ENCODE measurements at places on chromosomes 11 and 22. TPM values are rescaled to one million over a fixed set of nuclear protein-coding genes. Genes with fewer than 3 reads are reported as not detected.

DNA sequence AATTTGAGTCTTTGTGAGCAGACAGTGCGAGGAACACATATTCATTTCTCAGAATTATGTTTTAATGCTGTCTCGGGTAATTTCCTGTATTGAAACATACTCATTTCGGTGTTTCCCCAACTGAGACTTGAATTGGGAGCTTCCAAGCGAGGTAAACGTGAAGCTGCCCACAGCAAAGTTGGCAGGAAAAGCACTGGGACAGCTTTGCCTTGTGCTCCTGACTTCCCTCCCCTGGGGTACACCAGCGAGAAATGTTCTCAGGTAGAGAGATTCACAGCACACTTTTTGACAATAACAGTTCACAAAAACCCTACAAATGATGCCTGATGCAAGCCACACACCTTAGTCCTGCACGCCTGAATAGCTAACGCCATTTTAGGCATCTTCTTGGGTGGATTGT is 3.1 kb downstream of the HTR3B start:
- no peak overlapping the region for H3K27ac ChIP-seq
- H3K36me3 ChIP-seq = no peaks in the 10 kb centered on the region
- no peak for DNase-seq

GRCh38 chr11:12242966-12243365 is 132.6 kb downstream of the MICAL2 start:
- no peak for DNase-seq
- H3K36me3 ChIP-seq = peaks cover 19% of the 10 kb centered on the region
- H3K4me1 ChIP-seq = peaks cover 36% of the 10 kb centered on the region
- H3K27ac ChIP-seq = peak overlapping the region; percentile 82

DNA sequence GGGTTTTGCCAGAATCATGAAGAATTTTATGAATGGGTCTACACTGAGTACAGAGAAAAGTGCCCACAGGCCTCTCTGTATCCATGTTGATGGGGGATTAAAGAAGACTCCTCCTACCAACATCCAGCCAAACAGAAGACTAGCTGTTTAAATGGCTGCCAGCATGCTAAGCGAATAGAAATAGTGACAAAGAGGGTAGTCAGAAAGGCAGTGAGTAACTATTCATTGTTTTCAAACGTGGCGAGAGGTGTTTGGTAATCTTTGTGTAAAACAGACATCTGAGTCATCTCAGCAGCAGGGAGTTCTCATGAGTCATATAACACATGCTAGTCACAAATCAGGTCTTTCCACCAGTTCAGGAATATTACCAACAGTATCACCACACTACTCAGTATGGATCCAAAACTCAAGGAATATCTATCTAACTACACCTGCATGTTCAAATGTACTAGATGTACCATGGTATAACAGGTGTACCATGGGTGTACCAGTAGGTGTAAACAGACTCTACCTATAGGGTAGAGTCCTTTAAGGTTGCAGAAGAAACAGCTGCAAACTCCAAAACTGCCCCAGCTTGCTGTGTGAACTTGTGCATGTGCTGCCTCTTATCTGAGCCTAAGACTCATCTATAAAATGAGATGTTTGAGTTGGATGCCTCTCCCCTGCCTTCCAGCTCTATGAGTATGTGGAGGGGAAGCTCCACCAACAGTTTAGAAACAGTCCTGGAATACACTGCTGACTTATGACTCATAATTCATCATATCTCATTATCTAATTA is 82.0 kb downstream of the SLC1A2 start:
- peaks cover 14% of the 10 kb centered on the region for H3K4me1 ChIP-seq
- no peak overlapping the region for H3K4me3 ChIP-seq
- no peak for DNase-seq

- peaks cover 10% of the 10 kb centered on the region for H3K36me3 ChIP-seq
- H3K4me3 ChIP-seq = no peak overlapping the region
- no peak overlapping the region for H3K27ac ChIP-seq
- no peaks in the 10 kb centered on the region for H3K27me3 ChIP-seq
Observed at GRCh38 chr22:45421349-45422055, 8.0 kb downstream of the RIBC2 start.

DNA sequence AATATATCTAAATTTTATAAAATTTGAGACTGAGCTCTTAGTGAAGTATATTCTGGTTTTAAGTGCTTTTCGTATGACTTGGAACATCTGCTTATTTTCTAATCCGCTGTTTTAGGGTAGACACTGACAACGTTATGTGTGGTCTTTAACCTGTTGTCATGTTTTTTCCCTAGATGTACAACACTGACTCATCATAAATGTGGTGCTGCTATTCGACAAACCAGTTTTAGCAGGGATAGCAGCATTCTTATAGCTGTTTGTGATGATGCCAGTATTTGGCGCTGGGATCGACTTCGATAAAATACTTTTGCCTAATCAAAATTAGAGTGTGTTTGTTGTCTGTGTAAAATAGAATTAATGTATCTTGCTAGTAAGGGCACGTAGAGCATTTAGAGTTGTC is 23.8 kb upstream of the HIKESHI start:
- no peak overlapping the region for H3K4me3 ChIP-seq
- H3K4me1 ChIP-seq = peaks cover 16% of the 10 kb centered on the region
- no peak for DNase-seq
- H3K27ac ChIP-seq = no peak overlapping the region

Gene MS4A6E
- total RNA-seq = not detected

DNA sequence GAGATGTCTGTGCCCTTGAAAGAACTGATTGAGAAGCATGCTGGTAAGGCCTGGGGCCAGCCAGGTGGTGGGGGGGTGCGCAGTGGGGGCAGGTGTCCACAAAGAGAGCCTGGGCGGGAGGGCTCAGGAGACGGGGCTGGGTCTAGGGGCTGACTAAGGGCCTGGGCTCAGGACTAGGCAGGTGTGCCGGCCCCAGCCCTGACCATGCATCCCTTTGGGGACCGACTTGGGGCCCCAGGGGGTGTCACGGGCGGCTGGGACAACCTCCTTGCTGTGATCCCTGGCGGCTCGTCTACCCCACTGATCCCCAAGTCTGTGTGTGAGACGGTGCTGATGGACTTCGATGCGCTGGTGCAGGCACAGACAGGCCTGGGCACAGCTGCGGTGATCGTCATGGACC is 4.4 kb downstream of the NDUFV1 start:
- DNase-seq = no peak
- H3K27ac ChIP-seq = no peak overlapping the region
- peaks cover 30% of the 10 kb centered on the region for H3K36me3 ChIP-seq
- H3K4me1 ChIP-seq = peaks cover 48% of the 10 kb centered on the region

Gene ZNF280A
- not detected for total RNA-seq

DNA sequence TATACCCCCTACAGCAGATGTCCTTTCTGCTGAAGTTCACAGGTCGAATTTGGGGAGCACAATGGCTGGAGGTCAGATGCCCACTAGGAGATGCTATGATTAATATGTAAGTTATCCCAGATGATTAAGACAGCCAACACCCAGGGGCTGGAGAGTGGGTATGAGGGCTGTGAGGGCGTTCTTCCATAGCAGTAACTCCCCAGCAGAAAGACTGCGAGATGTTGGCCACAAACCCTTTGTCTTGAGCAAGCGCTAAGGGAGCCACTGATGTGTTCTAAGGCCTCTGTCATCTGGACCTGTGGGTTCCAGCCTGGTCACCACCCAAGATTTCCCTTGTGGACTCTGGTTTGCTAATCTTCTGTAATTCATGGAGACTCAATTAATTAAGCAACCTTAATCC is 77.6 kb downstream of the BMAL1 start:
- H3K27me3 ChIP-seq = no peaks in the 10 kb centered on the region
- H3K36me3 ChIP-seq = peaks cover 16% of the 10 kb centered on the region
- no peak for DNase-seq
- no peak overlapping the region for H3K27ac ChIP-seq
- no peak overlapping the region for H3K4me3 ChIP-seq
- H3K4me1 ChIP-seq = peaks cover 9% of the 10 kb centered on the region

DNA sequence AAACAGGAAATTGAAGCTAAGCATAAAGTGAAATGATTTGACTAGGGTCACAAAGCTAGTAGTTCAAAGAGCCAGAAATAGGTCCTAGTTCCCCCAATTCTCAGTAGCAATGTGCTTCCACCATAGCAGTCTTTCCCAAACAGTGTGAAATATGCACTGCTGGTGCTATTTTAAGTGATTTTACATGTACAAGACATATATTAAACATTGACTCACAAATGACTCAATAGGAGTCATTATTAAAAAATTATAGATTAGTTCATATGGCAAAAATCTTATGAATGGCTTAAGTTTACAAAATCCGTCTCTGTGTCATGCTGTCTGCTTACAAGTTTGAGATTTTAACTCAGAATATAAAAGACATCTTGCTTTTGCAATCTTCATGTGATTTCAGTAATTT is 21.4 kb downstream of the KIF18A start:
- DNase-seq = no peak
- peaks cover 4% of the 10 kb centered on the region for H3K4me1 ChIP-seq
- H3K27me3 ChIP-seq = no peaks in the 10 kb centered on the region
- no peak overlapping the region for H3K4me3 ChIP-seq
- peaks cover 30% of the 10 kb centered on the region for H3K36me3 ChIP-seq
- H3K27ac ChIP-seq = no peak overlapping the region

DNA sequence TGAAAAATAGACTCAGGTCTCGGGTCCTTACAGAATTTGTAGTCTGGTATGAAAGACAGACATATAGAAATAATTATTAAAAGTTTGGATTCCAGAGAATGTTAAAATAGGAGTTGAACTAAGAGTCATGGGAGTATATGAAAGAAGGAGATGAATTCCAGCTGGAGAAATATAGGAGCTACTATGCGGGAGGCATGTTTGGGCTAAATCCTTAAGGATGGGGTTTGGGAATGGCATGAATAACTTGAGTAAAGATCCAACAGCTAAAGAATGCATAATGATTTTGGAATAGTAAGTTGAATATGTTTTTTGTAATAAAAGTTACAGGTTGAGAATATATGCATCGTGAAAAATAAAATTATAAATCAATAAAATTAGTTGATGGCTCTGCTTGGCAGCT is 129.4 kb upstream of the SLC5A12 start:
- H3K4me3 ChIP-seq = no peak overlapping the region
- H3K36me3 ChIP-seq = no peaks in the 10 kb centered on the region
- no peaks in the 10 kb centered on the region for H3K27me3 ChIP-seq
- H3K4me1 ChIP-seq = no peaks in the 10 kb centered on the region
- H3K27ac ChIP-seq = no peak overlapping the region
- DNase-seq = no peak

DNA sequence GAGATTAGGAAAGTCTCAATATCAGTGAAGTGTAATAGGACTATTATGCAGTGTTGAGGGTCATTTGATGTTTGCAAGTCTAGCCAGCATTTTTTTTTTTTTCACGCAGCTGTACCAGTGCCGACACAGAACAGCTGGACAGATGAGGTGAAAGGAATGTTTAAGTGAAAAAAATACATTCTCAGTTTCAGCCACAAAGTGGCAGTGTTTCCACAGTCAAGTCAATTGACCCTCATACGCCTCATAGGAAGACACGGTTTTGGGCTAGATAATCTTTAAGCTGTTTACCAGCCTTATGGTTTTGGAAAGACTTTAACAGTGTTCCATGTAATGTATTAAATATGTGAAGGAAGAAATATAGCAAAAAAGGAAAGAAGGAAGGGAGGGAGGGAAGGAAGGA is 349.9 kb upstream of the ANO3 start:
- no peaks in the 10 kb centered on the region for H3K36me3 ChIP-seq
- H3K27me3 ChIP-seq = no peaks in the 10 kb centered on the region
- H3K27ac ChIP-seq = no peak overlapping the region
- H3K4me3 ChIP-seq = no peak overlapping the region

Gene ANO3
- not detected for total RNA-seq

Gene SMIM35
- total RNA-seq = 0.27 TPM

GRCh38 chr22:17717708-17718107 is 56.6 kb downstream of the BID start:
- H3K4me3 ChIP-seq = no peak overlapping the region
- no peak for DNase-seq
- H3K27me3 ChIP-seq = no peaks in the 10 kb centered on the region
- peaks cover 1% of the 10 kb centered on the region for H3K4me1 ChIP-seq
- H3K36me3 ChIP-seq = no peaks in the 10 kb centered on the region

GRCh38 chr11:61609980-61610366 is 29.1 kb upstream of the SYT7 start:
- H3K27ac ChIP-seq = no peak overlapping the region
- H3K4me3 ChIP-seq = no peak overlapping the region
- no peak for DNase-seq
- H3K4me1 ChIP-seq = no peaks in the 10 kb centered on the region

GRCh38 chr11:33835143-33835878 is 56.6 kb downstream of the LMO2 start:
- no peaks in the 10 kb centered on the region for H3K36me3 ChIP-seq
- no peak overlapping the region for H3K4me3 ChIP-seq
- no peaks in the 10 kb centered on the region for H3K4me1 ChIP-seq
- H3K27ac ChIP-seq = no peak overlapping the region
- DNase-seq = no peak

- DNase-seq = no peak
- H3K4me3 ChIP-seq = no peak overlapping the region
- H3K4me1 ChIP-seq = no peaks in the 10 kb centered on the region
- H3K27me3 ChIP-seq = no peaks in the 10 kb centered on the region
- H3K27ac ChIP-seq = no peak overlapping the region
- no peaks in the 10 kb centered on the region for H3K36me3 ChIP-seq
Observed at GRCh38 chr22:48705159-48705916, 1122.3 kb downstream of the BRD1 start.

DNA sequence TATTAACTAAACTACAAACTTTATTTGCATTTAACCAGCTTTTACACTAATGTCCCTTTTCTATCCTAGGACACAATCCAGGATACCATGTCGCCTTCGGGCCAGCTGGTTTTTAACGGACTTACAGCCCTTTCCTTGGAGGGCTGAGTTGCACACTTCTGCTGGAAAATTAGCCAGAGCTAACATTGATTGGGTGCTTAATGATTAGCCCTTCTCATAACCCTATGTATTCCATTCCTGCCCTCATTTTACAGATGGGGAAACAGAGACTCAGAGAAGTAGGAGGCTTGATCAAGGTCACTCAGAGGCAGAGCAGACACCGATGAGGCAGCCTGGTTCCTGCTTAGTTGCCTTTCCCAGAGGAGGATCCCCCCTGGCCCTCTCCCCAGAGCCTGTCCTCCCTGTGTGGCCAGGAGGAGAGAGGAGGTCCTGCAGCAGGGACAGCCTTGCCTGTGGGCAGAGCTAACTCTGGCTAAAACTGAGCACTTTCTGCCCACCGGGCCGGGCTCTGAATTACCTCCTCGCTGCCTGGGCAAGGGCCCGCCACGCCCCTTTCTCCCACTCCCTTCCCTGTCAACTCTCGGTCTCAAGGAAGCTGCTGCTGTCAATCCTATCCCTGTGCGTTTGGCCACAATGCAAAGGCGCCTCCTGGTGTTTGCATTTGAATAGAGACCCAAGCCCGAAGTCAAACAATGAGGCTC is 59.6 kb upstream of the PAX6 start:
- no peaks in the 10 kb centered on the region for H3K36me3 ChIP-seq
- H3K4me3 ChIP-seq = no peak overlapping the region
- no peak overlapping the region for H3K27ac ChIP-seq
- peaks cover 26% of the 10 kb centered on the region for H3K27me3 ChIP-seq

Measured in activated CD4-positive, alpha-beta T cell treated with anti-CD3 and anti-CD28 coated beads, Interleukin-2, amount 10 ng/mL, durations not matched to agents 7 days and 5 days (primary cell).